ENCODE measurements at places on chromosomes 7 and 10.

DNA sequence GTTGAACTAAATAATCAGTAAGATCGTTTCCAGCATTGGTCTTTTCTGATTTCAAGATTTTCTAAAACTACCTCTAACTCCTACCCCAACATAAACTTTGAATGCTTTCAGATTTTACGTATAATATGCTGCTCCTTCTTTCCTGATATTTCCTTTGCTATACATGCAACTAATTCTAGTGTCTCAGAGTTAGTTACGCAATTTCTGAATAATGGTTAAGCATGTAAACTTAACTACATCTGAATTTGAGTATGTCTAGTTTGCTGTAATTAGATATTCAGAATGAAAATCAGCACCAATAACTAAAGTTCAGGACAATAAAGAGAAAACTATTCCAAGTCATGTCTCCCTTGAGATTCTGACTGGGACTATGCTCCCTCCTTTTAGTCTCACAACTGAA lies 71.0 kb downstream of the SEMA3C start:
- DNase-seq = no peak

- DNase-seq = no peak
Observed at GRCh38 chr10:86830043-86830591, 73.7 kb downstream of the BMPR1A start.

GRCh38 chr7:120941064-120941463 lies 9.5 kb upstream of the ING3 start:
- no peak for DNase-seq

- DNase-seq = no peak
Observed at GRCh38 chr10:44397476-44398225, 12.8 kb upstream of the CXCL12 start.

DNA sequence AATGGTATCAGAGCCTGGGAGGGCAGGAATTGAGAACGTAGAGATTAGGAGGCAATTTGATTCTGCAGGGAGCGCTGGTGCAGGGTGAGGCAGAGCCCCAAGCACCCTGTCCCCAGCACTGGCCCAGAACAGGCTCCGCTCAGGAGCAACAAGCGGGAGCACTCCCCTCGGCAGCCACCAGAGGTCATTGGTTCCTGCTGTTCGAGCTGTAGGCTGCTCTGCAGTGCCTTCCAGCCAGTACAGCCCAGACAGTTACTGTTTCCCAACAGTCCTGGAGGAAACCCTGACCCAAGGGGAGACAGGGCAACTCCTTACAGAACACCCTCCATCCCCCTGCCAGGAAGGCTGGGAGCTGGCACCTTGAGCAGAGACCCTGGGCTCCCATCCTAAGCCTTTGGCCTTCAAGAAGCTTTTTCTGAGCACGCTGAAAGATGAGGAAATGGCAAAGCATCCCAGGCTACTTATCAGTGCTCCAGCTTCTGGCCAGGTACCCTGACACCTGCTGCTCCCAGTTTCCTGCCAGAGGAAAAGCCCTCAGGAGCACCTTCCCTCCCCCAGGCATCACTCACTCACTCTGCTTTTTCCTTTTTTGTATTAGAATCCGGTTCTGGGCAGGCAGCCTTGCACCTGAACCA lies 71.2 kb upstream of the EFCAB10 start:
- peak; percentile 49 for DNase-seq

DNA sequence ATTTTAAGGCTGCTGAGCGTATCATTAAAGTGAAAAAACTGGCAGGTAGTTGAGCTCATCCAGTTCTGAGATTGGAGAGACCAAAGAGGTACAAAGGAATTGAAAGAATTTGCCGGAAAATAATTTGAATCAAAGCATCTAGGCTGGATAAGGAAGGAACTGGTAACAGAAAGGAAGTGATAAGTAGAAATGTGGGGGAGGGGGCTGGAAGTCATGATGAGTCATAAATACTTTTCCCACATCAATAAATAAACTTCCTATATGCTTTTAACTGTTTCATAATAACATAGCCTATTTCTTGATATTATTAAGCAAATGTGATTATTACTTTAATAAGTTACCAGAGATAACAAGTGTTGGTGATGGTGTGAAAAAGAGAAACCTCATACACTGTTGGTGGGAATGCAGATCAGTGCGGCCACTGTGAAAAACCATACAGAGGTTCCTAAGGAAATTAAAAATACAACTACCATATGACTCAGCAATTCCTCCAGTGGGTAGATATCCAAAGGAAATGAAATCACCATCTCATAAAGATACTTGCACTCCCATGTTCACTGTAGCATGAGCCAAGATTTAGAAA lies 27.0 kb downstream of the ZNF438 start:
- no peak for DNase-seq

DNA sequence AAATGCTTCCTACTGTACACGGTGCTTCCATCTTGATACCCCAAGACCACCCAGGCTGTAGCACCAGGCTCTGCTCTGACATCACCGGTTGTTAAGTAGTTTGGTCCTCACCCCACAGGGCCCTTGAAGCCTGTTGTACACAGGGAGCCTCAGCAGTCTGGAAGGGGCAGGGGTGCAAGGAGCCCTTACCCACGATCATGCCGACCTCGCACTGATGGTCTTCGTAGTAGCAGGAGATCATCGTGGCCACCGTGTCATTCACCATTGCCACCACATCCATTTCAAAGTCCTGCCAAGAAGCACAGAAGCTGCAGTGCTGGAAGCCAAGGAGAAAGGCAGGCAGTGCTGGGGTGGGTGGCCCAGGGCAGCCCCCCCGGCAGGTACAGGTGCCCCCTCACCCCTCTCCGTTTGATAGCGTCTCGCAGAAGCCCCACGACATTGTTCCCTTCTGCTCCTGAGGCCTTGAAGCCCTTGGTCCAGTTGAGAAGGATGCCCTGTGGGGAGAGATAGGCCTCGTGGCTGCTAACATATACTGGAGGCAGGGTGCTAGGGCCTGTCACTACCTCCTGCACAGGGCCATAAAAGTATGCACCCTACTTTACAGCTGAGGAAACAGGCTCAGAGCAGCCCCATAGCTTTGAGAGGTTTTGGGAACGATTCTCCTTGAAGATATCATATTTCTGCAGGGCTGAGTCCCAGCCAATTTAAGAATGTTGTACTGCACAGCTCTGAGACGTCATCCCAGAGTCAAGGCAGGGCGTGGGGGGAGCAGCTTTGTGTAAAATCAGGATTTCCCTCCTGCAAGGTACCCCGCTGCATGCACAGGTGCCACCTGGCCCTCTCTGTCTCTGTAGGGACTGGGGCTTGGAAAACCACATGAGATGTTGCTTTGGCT lies 8.7 kb upstream of the MYL7 start:
- no peak for DNase-seq

- DNase-seq = no peak
Observed at GRCh38 chr10:118792526-118792925, 37.8 kb upstream of the CACUL1 start.

DNA sequence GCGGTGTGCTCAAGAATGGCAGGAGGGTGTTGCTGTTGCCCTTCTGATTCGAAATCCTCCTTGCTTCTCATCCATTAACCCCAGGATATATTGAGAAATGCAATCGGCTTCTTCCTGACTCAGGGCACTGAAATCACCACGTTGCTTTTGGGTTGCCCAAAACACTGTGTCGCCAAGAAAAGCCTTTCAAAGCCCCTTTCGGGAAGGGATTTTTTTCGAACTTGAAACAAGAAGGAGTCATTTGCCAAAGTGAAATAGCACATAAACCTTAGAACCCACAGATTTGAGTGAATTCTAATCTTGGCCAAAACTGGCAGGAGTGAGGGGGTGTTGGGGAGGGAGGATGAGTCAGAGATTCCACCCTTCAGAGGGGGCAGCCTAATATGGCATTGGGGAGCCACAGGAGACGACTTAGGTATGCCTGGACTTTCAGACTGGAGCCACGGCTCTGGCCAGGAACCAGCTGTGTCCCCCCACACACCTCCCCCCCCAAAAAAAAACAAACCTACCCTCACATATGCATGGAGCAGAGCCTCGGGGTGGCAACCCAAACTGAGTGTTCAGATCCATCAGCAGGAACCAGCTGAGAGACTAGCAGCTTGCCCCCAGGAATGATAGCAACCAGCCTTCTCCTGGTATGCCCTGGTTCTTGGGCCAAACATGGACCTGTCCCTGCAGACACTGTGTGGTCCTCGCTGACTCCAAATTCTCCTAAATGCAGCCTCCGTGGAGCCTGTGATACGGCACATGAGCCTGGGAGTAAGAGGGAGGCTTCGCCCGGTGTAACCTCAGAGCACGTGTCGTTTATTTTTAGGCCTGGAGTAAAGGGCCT lies 138.4 kb downstream of the FGFR2 start:
- DNase-seq = no peak

GRCh38 chr7:7976677-7977076 lies 8.1 kb downstream of the GLCCI1 start:
- DNase-seq = no peak

DNA sequence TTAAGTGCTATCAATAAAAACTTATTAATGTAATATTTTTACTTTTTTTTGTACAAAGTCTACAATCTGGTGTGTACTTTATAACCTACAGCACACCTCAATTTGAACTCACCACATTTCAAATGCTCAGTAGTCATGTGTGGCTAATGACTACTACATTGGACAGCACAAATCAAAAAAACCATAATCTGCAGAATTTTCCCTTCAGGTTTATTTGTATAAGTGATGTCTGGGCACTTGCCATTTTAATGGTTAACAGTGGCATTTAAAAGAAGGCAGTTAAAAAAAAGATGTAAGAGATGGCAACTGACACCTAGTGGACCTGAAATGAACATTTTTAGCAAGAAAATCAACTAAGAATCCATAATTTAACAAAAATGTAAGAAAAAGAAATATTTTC lies 124.6 kb upstream of the NRBF2 start:
- DNase-seq = no peak

DNA sequence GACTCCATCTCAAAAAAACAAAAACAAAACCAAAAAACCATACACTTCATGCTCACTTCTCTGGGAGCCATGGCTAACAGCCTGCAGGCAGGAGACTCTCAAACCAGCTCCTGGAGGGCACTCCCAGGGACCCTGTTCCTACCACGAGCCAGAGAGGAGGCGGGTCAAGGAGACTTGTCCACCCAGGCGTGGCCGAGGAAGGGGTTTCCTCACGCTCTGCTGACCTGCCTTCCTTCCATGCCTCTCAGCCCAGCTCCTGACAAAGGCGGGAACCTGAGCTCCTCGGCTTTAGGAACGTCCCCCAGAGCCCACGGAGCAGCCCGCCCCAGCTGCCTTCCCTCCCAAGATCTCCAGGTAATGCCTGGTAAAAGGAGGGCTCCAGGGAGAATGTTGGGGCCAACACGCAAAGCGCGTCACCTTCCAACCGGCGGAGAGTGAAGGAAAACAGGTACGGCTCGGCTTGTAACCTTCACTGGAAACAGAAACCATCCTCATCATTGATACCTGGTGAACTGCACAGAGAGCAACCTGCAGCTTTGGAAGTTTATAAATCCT lies 9.5 kb downstream of the GPR146 start:
- DNase-seq = no peak

DNA sequence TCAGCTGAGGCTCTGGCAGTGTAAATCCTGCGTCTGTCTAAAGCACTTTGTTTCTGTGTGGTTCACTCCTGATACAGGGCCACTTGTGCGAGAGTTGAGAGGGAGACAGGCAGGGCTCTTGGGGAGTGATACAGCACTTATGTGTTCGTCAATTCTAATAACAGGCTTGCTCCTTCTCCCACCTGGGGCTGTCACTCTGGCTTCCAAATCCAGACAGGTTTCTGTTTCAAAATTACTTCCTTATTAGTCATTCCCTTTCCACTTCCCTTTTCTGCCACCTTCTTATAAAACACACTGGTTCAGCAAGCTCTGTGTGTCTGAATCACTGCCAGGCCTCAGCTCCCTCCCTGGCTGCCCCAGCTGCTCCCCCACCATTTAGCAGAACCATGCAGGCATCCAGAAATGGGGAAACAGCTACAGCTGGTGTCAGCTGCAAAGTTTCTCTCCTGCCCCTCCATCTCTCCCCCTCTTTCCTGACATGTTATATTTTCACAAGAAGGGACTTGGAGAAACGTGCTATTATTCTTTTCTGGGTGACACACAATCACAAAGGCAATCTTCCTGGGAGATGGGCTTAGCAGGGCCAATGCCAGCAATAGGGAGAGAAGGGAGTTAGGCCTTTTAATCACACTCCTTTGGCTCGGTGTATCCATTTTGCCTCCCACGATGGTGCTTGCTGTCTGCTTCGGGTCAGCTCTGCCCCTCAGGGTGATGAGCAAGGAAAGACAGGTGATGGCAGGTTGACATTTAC lies 58.4 kb upstream of the ZNRF2 start:
- no peak for DNase-seq

DNA sequence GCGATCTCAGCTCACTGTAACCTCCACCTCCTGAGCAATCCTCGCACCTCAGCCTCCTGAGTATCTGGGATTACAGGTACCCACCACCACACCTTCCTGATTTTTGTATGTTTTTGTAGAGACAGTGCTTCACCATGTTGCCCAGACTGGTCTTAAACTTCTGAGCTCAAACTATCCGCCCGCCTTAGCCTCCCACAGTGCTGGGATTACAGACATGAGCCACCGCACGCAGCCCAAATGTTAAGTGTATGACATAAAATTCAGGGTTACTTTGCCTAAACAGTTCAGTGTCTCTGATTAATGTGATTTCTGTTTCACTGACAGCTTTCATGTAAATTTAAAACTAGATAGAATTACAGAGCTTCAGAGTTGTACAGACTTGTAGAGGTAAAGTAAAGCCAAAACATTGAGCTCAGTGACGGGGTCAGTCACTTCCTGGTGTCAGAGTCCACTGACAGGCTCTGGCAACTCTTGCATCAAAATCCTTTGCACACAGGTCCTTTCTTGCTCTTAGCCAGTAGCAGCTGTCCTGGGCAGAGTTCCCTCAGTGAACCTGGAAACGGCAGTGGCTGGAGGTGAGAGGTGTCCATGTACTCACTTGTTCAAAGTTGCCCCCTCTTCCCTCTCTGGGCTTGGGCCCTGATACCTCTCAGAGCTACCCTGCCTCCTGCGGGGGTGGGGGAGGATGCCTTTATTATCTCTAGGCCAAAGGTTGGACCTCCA lies 33.7 kb downstream of the MGMT start:
- no peak for DNase-seq

DNA sequence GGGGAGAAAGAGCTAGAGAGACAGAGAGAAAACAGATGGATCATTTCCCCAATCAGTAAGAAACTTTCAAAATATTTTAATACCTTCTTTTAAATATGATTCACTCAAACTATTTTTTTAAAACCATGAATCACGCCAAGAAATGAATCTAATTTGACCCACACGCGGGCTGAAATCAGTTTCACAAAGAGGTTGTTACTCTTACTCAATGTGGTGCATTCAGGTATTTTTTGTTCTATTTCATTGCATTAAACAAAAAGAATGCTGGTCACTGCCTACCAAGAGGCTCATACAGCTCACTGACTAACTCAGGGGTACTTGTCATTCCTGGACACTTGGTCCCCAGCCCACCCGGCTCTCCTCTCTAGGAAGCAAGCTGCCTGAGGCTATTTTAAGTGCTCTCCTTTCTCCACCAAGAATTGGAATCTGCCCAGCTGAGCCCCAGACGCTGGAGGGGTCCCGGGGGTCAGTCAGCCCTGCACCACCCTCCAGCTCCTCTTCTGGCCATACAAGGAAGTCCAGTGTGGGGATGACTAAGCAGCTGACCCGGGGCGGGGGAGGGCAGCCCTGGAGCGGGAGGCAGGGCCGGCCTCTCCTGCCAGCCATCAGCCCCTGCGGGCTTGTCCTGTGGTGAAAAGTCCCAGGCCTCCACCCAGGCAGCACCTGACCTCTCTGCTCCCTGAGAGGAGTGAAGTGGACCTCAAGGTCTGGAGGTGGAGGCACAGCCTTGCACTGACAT lies 21.7 kb upstream of the PFKP start:
- DNase-seq = no peak

Data from T-cell (primary cell).